ENCODE measurements at places on chromosomes 7 and 10. TPM values are rescaled to one million over a fixed set of nuclear protein-coding genes. Genes with fewer than 3 reads are reported as not detected.

The BLOC1S2 gene
- total RNA-seq = 32.5 TPM

The TMEM236 gene
- total RNA-seq = 1.7 TPM

The LIPF gene
- total RNA-seq = not detected

The PON3 gene
- 3.2 TPM for total RNA-seq

The PHYHIPL gene
- not detected for total RNA-seq

Data from omental fat pad (tissue), 4 donors.